ENCODE measurements at places on chromosomes 6 and 20. TPM values are rescaled to one million over a fixed set of nuclear protein-coding genes. Genes with fewer than 3 reads are reported as not detected.

Gene PSORS1C1
- total RNA-seq: 1.1 TPM

Gene LGSN
- total RNA-seq: not detected

GRCh38 chr6:109531446-109531845, 48.4 kb upstream of the ZBTB24 start:
- no peaks in the 10 kb centered on the region for H3K4me1 ChIP-seq
- no peak overlapping the region for H3K4me3 ChIP-seq
- H3K36me3 ChIP-seq: no peaks in the 10 kb centered on the region
- H3K27me3 ChIP-seq: no peaks in the 10 kb centered on the region
- no peak overlapping the region for H3K27ac ChIP-seq

DNA sequence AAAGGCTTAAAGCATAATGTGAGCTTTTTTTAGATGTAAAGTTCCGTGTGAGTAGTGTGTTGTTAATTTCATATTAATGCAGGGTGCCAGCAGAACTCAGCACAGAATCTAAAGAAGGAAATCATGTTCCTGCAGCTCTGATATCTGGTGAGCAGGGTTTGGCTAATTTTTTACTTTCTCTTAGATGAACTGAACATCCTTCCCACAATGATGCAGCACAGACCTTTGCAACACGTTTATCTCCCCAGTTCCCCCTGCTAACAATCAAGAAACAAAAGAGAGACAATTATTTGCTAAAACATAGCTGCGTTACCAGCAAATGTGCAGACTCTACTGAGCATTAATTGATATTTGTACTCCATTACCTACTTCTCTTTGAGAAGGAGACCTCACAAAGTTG, 39.1 kb upstream of the ATXN1 start:
- no peak overlapping the region for H3K4me3 ChIP-seq
- no peaks in the 10 kb centered on the region for H3K27me3 ChIP-seq
- peaks cover 48% of the 10 kb centered on the region for H3K4me1 ChIP-seq
- no peaks in the 10 kb centered on the region for H3K36me3 ChIP-seq
- no peak for DNase-seq

DNA sequence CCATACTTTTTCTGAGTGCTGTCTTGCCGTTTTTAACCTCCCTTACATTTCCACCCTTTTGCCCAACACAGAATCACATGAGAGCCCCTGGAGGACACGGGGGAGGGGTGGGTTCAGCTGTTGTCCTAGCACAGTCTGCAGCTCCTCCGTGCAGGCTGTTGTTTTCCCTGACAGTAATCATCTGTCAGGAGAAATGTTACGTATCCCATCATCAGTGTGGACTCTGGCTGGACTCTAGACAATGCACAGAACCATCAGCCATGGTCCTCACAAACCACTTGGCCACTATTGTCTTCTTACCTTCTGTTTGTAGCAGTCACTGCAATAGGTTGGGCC, 92.1 kb downstream of the RIN2 start:
- H3K27me3 ChIP-seq: no peaks in the 10 kb centered on the region
- peaks cover 11% of the 10 kb centered on the region for H3K36me3 ChIP-seq
- DNase-seq: no peak
- peak overlapping the region; percentile 19 for H3K4me3 ChIP-seq

GRCh38 chr20:50565383-50565782, 55.2 kb downstream of the PTPN1 start:
- no peak overlapping the region for H3K4me3 ChIP-seq
- peaks cover 22% of the 10 kb centered on the region for H3K36me3 ChIP-seq
- no peaks in the 10 kb centered on the region for H3K27me3 ChIP-seq
- H3K27ac ChIP-seq: no peak overlapping the region

GRCh38 chr6:12848964-12849808, 132.6 kb downstream of the PHACTR1 start:
- H3K36me3 ChIP-seq: no peaks in the 10 kb centered on the region
- H3K27ac ChIP-seq: no peak overlapping the region
- no peak overlapping the region for H3K4me3 ChIP-seq
- no peak for DNase-seq
- peaks cover 10% of the 10 kb centered on the region for H3K4me1 ChIP-seq

DNA sequence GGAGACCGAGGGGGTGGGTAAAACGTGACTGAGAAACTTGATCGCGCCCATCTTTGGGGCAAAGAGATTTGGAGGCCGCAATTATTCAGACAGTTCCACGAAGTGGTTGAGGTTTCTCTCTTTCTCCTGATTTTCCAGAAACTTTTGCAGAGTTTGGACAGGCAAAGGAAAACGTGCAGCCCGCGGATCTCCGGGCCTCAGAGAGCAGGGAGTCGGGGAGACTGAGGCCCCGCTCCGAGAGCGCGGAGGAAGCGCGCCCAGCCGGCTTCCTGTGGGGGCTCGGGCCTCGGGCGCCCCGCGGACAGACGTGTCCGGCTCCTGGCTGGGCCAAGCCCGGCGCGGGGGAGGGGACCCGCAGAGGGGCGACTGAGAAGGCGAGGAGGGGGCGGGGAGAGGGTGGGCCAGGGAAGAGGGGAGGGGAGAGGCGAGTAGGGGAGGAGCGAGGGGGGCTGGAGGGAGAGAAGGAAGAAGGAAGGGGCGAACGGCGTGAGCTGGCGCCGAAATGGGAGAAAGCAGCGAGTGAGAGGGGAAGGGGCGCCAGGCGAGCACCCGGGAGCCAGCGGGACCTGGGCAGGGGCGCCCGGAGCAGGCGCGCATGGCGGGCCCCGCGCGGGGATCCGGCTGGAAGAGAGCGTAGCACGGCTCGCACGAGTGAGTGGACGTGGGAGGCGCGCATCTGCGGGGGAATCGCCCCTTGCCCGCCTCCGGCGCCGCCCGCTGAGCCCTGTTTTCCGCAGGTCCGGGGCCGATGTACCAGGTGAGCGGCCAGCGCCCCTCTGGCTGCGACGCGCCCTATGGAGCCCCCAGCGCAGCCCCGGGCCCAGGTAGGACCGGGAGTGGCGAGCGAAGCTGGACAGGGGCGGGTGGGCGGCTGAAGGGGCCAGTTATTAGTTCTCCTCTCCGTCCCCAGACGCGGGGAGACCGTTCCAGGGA, at the start of gene MDFI:
Gene MDFI, plus strand, starts transcription at position 467 of the 933 bp plus-strand sequence. Its CDS starts 282 bp downstream, at position 749.
- peak within 1 kb of the TSS; percentile 88 for H3K4me3 ChIP-seq
- peaks cover 69% of the 10 kb centered on the region for H3K4me1 ChIP-seq
- no peaks in the 10 kb centered on the region for H3K27me3 ChIP-seq
- H3K36me3 ChIP-seq: peaks cover 16% of the 10 kb centered on the region
- H3K27ac ChIP-seq: peak within 1 kb of the TSS; percentile 91

GRCh38 chr6:2141644-2142290, 103.6 kb downstream of the GMDS start:
- H3K27me3 ChIP-seq: no peaks in the 10 kb centered on the region
- H3K27ac ChIP-seq: no peak overlapping the region
- peaks cover 21% of the 10 kb centered on the region for H3K4me1 ChIP-seq

All from mesothelial cell of epicardium (in vitro differentiated cells).